ENCODE measurements at places on chromosomes 3 and 15. TPM values are rescaled to one million over a fixed set of nuclear protein-coding genes. Genes with fewer than 3 reads are reported as not detected.

Gene C2CD4B
- total RNA-seq = not detected

Gene GRM7
- total RNA-seq = not detected

Gene CHCHD6
- total RNA-seq = 7.8 TPM

Gene ADAMTS17
- 5.6 TPM for total RNA-seq

Gene RYR3
- total RNA-seq = not detected

Gene PIK3R4
- 26.2 TPM for total RNA-seq

DNA sequence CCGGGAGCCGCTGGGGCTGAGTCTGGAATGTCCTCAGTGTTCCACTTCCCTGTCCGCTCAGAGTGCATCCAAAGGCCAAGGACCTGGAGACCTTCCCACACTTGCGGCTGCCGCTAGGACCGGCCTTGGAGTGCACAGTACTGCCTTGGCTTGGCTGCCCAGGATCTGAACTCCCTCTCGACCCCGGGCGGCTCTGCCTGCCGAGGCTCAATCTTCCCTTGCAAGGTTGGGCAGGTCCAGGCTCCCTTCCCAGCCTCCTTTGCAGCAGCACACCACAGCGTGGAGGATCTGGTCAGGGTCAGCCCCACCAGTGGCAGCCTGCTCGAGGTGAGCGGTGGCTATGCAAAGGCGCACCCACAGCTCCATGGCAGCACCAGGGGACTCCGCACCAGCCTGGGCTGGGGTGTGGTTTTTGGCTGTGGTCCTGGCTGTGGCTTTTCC is 69.2 kb downstream of the PLXNA1 start:
- no peaks in the 10 kb centered on the region for H3K27me3 ChIP-seq
- H3K4me1 ChIP-seq = no peaks in the 10 kb centered on the region
- DNase-seq = peak; percentile 10
- no peak overlapping the region for H3K4me3 ChIP-seq

- no peaks in the 10 kb centered on the region for H3K27me3 ChIP-seq
- no peak for DNase-seq
- H3K4me3 ChIP-seq = no peak overlapping the region
- peaks cover 35% of the 10 kb centered on the region for H3K36me3 ChIP-seq
- H3K27ac ChIP-seq = peak overlapping the region; percentile 38
- peaks cover 55% of the 10 kb centered on the region for H3K4me1 ChIP-seq
Measured at GRCh38 chr15:31374489-31374888, 47.9 kb downstream of the KLF13 start.

DNA sequence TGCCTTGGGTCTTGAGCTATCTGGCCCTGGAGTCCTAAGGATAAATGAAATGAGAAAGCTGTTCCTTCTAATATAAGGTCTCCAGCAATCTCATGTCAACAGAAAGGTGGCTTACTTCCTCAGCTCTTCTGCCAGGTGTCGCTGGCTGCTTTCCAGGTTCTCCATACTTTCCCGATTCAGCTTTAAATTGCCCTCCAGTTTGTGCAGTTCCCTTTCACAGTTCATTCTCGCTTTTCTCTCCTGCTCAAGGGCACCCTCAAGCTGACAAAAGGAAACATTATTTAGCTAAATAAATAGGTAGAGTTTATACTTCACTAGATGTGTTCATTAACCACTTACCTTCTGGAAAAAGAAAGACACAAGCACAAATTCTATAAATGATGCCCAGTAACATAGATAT is 73.0 kb downstream of the MYH15 start:
- H3K36me3 ChIP-seq = no peaks in the 10 kb centered on the region
- no peak for DNase-seq
- no peaks in the 10 kb centered on the region for H3K4me1 ChIP-seq
- H3K4me3 ChIP-seq = no peak overlapping the region

GRCh38 chr3:42371776-42372175 is 38.6 kb downstream of the LYZL4 start:
- H3K4me1 ChIP-seq = peaks cover 3% of the 10 kb centered on the region
- no peaks in the 10 kb centered on the region for H3K36me3 ChIP-seq
- no peak overlapping the region for H3K4me3 ChIP-seq
- DNase-seq = no peak
- H3K27ac ChIP-seq = no peak overlapping the region
- H3K27me3 ChIP-seq = peaks cover 2% of the 10 kb centered on the region

- H3K27ac ChIP-seq = no peak overlapping the region
- H3K4me1 ChIP-seq = no peaks in the 10 kb centered on the region
- peaks cover under 1% of the 10 kb centered on the region for H3K36me3 ChIP-seq
- H3K4me3 ChIP-seq = no peak overlapping the region
- peaks cover 4% of the 10 kb centered on the region for H3K27me3 ChIP-seq
Measured at GRCh38 chr15:62079594-62079993, 12.8 kb downstream of the C2CD4A start.

DNA sequence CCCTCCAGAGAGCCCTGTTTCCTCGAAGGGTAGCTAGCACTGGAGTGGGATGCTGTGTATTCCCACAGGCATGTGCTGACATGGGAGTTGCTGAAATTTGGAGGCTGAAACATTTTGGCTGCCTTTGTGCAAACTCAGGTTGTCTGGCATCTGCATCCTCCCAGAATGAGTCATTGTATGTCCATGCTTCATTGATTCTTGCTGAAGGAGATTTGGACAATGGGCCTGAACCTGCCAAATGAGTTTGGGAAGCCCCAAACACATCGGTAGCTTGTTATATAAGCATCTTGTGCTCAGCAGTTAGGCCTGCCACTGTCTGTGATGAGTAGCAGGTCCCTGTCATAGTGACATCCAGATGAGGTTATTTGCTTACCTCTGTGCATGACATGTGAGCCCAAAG is 160.0 kb downstream of the IL5RA start:
- no peak overlapping the region for H3K27ac ChIP-seq
- DNase-seq = no peak
- H3K4me1 ChIP-seq = no peaks in the 10 kb centered on the region
- no peaks in the 10 kb centered on the region for H3K36me3 ChIP-seq

DNA sequence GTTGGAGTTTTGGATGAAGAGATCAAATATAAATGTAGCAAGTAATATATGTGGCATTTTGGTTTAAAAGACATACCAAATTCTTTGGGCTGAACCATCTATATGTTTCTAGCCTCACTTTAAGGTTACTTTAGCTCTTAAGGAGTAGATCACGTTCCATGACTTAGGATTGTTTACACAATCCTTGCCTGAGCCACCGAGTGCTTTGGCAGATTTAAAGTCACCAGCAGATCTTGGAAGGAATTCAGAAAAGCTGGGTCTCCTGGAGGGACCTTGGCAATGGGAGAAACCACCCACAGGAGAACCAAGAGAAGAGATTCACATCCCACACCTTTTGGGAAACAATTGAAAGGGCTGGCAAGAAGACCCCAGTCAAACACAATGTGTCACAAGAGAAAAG is 54.5 kb downstream of the TM4SF18 start:
- H3K36me3 ChIP-seq = no peaks in the 10 kb centered on the region
- DNase-seq = no peak
- no peak overlapping the region for H3K4me3 ChIP-seq
- H3K27me3 ChIP-seq = peaks cover 7% of the 10 kb centered on the region
- peaks cover 11% of the 10 kb centered on the region for H3K4me1 ChIP-seq

DNA sequence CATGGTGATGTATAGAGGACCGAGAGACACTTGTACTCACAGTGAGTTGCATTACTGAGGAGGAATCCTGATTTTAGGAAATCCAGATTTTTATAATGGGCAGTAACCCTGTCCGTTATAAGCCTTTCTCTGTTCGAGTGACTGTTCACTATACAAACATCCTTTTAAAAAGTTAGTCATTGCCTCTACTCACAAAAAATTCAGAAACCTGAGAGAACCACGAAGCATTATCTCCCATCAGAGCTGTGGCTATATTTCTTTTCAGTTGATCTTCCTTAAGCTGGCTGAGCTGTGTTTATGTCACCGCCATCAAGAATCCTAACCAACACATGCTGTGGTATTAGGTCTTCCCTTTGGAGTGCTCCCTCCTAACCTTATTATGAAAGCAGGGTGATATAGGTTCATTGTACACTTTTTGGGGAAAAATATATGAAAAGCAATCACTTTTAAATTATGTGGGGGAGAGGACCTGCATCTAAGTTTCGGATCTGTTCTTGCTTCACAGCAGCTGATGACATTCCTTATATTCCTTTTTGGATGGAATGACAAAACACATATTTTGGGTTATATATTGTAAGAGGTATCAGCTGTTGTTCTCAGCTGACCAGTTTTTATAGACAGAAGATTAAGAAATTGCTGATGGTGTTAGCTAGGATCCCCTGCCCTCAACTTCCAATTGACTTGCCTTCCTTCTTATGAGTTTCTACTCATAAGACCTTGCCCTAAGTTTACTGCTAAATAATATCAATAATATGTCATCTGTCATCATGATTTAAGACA is 465.9 kb upstream of the RASGRP1 start:
- no peak for DNase-seq
- no peaks in the 10 kb centered on the region for H3K36me3 ChIP-seq
- H3K4me3 ChIP-seq = no peak overlapping the region
- no peak overlapping the region for H3K27ac ChIP-seq
- H3K4me1 ChIP-seq = no peaks in the 10 kb centered on the region

DNA sequence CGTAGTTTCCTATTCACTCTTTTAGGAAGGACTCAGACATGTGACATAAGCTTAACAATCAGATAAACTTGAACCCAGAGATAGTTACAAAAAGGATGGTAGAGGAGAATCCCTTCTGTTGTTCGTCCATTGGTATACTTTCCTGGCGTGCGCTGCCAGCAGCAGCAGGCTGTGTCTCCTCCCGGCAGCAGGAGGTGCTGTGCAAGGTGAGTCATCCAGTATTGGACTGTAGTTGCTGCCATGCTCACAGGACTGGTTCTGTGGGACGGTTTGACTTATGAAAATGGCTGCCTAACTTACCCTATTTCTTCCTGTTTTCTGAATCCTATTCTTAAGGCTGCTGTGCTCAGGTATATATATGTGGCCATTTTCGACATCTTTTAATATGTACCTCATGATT is 253.4 kb upstream of the LRRC3B start:
- no peak overlapping the region for H3K27ac ChIP-seq
- no peak for DNase-seq
- H3K4me1 ChIP-seq = no peaks in the 10 kb centered on the region
- H3K4me3 ChIP-seq = no peak overlapping the region
- no peaks in the 10 kb centered on the region for H3K36me3 ChIP-seq

GRCh38 chr15:66409565-66410108 is 22.9 kb downstream of the MAP2K1 start:
- H3K27ac ChIP-seq = peak overlapping the region; percentile 65
- H3K36me3 ChIP-seq = peaks cover 47% of the 10 kb centered on the region
- peaks cover 63% of the 10 kb centered on the region for H3K4me1 ChIP-seq
- no peak for DNase-seq
- no peaks in the 10 kb centered on the region for H3K27me3 ChIP-seq
- peak overlapping the region; percentile 43 for H3K4me3 ChIP-seq

GRCh38 chr15:85826756-85827515 is 32.2 kb upstream of the KLHL25 start:
- H3K4me1 ChIP-seq = no peaks in the 10 kb centered on the region
- H3K36me3 ChIP-seq = no peaks in the 10 kb centered on the region
- no peak overlapping the region for H3K4me3 ChIP-seq
- peaks cover 6% of the 10 kb centered on the region for H3K27me3 ChIP-seq
- no peak overlapping the region for H3K27ac ChIP-seq

Data from activated naive CD8-positive, alpha-beta T cell treated with anti-CD3 and anti-CD28 coated beads, Interleukin-2, amount 10 ng/mL, durations not matched to agents 7 days and 5 days (primary cell).